Thyroid gland (tissue), 4 donors: ENCODE measurements at places on chromosomes 13 and 19.

- no peak for DNase-seq
These were observed 309.6 kb downstream of the RFC3 start for GRCh38 chr13:34127523-34127922.

DNA sequence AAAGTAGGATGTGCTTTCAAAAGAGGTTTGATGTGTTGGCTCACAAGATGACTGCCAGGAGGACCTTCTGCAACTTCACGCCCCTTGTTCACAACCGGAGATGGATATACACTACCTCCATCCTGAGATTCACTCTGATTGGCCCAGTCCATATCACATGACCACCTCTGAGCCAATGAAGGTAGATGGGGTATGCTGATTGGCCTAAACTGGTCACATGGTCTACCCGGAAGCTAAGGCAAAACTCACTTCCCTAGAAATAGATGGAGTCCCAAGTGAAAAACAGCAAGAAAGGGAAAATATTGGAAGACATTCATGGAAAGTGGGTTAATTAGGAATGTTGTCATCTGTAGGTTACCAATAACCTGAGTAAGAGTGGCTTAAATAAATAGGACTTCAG is 119.7 kb upstream of the MRI1 start:
- no peak for DNase-seq

- no peak for DNase-seq
These were observed 166.6 kb downstream of the RAP2A start for GRCh38 chr13:97600458-97601075.

GRCh38 chr13:74026753-74027152 is 107.5 kb downstream of the KLF12 start:
- DNase-seq, result no peak

- DNase-seq, result peak; percentile 91
These were observed 69.6 kb downstream of the STK24 start for GRCh38 chr13:98507282-98507797.
